Activated CD8-positive, alpha-beta T cell treated with anti-CD3 and anti-CD28 coated beads for 36 hours (primary cell): ENCODE measurements at places on chromosomes 6 and 20. TPM values are rescaled to one million over a fixed set of nuclear protein-coding genes. Genes with fewer than 3 reads are reported as not detected.

DNA sequence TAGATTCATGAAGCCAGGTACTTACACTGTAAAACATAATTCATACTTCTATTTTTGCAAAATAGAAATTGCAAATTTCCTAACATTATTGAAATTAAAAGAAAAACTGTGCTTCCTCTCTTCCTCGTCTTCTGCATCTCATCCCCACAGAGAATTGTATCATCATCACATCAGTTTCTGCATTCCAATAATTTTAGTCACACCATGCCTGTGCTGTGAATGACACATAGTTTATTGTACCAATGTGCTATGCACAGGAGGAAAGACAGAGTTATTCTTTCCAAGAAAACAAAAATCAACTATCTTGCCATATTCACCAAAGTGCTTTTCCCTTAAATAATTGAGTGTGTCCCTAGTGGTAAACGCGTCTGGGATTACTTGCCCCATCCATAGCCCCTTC, 38.1 kb upstream of the FAM135A start:
- H3K36me3 ChIP-seq, result no peaks in the 10 kb centered on the region
- H3K4me1 ChIP-seq, result no peaks in the 10 kb centered on the region
- H3K27me3 ChIP-seq, result peaks cover 11% of the 10 kb centered on the region
- H3K27ac ChIP-seq, result no peak overlapping the region

DNA sequence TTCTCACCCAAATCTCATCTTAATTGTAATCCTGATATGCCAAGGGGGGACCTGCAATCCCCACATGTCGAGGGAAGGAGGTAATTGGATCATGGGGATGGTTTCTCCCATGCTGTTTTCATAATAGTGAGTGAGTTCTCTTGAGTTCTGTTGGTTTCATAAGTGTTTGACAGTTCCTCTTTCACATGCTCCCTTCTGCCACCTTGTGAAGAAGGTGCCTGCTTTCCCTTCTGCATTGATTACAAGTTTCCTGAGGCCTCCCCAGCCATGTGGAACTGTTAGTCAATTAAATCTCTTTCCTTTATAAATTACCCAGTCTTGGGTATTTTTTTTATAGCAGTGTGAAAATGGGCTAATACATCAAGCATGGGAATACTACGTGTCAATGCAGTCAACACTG, 925.0 kb upstream of the MAN1A1 start:
- H3K36me3 ChIP-seq, result no peaks in the 10 kb centered on the region
- H3K27me3 ChIP-seq, result no peaks in the 10 kb centered on the region
- no peak for DNase-seq
- no peaks in the 10 kb centered on the region for H3K4me1 ChIP-seq
- H3K4me3 ChIP-seq, result no peak overlapping the region

DNA sequence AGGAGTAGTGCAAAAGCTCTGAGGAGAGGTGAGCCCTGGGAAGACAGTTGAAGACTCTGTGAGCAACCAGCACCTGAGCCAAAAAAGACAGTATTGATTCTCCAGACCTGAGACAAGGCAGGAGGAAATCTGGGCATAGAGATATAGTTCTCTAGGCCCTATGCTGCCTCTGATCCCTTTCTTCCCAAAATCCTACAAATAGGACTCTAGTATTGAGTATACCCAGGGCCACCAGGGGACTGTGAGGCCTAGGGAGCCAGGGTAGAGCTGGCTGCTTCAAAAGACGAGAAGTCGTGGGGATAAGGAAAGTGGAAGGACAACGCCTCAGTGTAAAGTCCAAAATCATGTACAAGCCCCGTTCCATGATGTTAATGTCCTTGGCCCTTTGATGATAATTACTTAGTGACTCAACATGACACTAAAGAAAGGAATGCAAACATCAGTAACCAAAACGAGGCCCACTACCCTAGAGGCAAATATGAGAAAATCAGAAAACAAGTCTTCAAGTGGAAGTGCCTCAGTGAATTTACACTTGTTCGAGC, 197.3 kb upstream of the PROKR2 start:
- H3K27ac ChIP-seq, result no peak overlapping the region
- H3K4me3 ChIP-seq, result no peak overlapping the region
- H3K27me3 ChIP-seq, result no peaks in the 10 kb centered on the region
- no peak for DNase-seq

ZKSCAN4 gene
- total RNA-seq, result 3.6 TPM

- peaks cover 59% of the 10 kb centered on the region for H3K36me3 ChIP-seq
- H3K27ac ChIP-seq, result no peak overlapping the region
- no peak overlapping the region for H3K4me3 ChIP-seq
- DNase-seq, result no peak
- H3K4me1 ChIP-seq, result peaks cover 37% of the 10 kb centered on the region
These were observed 2.5 kb upstream of the CASS4 start for GRCh38 chr20:56409521-56409920.

DNA sequence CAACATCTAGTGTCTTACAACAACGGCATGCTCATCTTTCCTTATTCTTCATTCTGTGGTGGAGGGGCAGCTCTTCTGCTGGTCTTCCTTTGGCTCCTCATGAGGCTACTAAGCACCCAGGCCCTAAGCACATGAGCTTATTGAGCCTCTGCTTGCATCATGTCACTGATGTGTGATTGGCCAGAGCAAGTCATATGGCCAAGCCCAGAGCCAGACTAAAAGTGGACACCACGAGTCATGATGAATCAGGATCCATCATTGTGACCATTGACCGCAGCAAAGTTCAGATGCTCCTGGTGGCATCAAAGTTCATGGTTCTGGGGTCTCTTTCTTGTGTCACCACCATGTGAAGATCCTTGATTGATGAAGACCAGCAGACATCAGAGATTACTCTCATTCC, 192.0 kb upstream of the FOXA2 start:
- no peak overlapping the region for H3K27ac ChIP-seq
- H3K4me3 ChIP-seq, result no peak overlapping the region
- no peaks in the 10 kb centered on the region for H3K4me1 ChIP-seq
- no peaks in the 10 kb centered on the region for H3K36me3 ChIP-seq

DNA sequence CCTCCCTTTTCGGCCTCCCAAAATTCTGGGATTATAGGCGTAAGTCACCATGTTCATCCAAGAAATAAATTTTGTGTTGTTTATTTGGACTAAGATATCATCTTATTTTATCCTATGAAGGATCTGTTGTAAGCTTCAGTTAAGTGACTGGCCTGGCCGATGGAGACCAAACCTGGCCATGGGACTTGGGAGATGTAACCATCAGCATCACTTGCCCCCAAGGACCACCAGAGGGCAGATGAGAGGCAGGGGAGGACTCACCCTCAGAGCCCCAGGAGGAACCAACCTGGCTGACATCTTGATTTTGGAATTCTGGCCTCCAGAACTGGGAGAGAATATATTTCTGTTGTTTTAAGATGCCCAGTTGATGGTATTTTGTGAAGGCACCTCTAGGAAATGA, 266.7 kb downstream of the CDH26 start:
- H3K4me3 ChIP-seq, result no peak overlapping the region
- no peaks in the 10 kb centered on the region for H3K4me1 ChIP-seq
- DNase-seq, result peak; percentile 38
- no peaks in the 10 kb centered on the region for H3K36me3 ChIP-seq

C4A gene
- total RNA-seq, result 3.2 TPM

GHRH gene
- not detected for total RNA-seq

IRF4 gene
- total RNA-seq, result 439 TPM

DNA sequence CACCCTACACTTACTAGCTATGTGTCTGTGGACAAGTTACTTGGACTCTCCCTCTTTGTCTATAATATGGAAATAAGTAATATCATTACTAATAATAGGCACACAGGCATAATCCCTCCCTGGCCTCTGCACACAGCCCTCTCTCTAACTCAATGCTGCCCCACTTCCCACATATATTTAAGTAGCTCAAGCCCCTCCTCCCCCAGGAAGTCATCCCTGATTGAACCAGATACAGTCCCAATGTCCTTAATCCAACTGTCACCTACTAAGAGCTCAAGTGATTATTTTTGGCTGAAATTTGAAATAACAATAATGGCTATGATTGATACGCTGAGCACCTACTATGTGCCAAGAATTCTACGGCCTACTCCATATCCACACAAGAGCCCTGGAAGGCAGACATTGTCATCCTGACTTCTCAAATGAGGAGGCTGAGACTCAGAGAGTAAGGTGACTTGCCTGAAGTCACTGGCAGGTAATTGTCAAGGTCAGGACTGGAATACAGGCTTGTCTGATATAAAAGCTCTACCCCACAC, 29.4 kb downstream of the MRPL14 start:
- no peaks in the 10 kb centered on the region for H3K4me1 ChIP-seq
- DNase-seq, result no peak
- no peak overlapping the region for H3K4me3 ChIP-seq
- H3K27me3 ChIP-seq, result no peaks in the 10 kb centered on the region
- H3K27ac ChIP-seq, result no peak overlapping the region
- H3K36me3 ChIP-seq, result no peaks in the 10 kb centered on the region

DNA sequence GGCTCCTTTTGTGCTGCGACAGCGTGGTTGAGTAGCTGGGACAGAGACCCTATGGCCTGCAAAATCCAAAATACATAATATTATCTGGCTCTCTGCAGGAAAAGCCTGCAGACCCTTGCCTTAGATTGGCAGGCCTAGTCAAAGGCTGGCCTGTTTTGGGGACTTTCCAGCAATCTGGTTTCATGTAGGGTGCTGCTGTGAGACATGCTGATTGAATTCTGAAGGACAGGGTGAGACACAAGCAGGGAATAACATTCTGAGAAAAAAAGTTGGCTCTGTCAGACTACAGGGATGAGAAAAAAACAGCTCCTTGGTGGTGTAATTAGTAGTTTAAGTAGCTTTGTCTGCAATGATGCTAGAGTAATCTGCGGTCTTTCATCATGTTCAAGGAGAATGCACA, 402.7 kb upstream of the AGPAT4 start:
- no peak overlapping the region for H3K4me3 ChIP-seq
- no peak for DNase-seq
- no peak overlapping the region for H3K27ac ChIP-seq
- no peaks in the 10 kb centered on the region for H3K27me3 ChIP-seq

TGM3 gene
- not detected for total RNA-seq

MATN4 gene
- 0.74 TPM for total RNA-seq

MYLK2 gene
- total RNA-seq, result 0.13 TPM

GRCh38 chr6:142784344-142784743, 160.6 kb downstream of the HIVEP2 start:
- H3K4me3 ChIP-seq, result peak overlapping the region; percentile 18
- DNase-seq, result peak; percentile 58
- no peaks in the 10 kb centered on the region for H3K27me3 ChIP-seq
- peak overlapping the region; percentile 94 for H3K27ac ChIP-seq
- peaks cover 45% of the 10 kb centered on the region for H3K36me3 ChIP-seq
- H3K4me1 ChIP-seq, result peaks cover 72% of the 10 kb centered on the region

DNA sequence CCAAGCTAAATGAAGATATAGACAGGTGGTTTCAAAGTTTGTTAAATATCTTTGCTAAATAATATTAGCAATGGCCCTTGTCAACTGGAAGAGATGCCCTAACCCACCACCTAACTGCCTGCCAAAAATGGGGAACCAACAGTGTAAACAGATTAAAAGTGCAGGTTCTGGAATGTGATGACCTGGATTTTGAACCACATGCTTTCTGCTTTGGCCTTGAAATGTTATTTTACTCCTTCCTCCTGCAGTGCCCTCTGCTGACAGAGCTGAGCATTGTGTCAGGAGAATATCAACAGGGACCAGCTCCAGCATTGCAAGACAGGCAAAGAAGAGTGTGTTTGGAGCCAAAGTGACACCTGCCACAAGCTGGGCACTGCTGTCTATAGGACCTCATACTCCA, 226.6 kb downstream of the MYLK4 start:
- H3K36me3 ChIP-seq, result peaks cover 3% of the 10 kb centered on the region
- peaks cover 36% of the 10 kb centered on the region for H3K27me3 ChIP-seq
- H3K4me1 ChIP-seq, result peaks cover 9% of the 10 kb centered on the region

AGER gene
- 15.5 TPM for total RNA-seq
